ENCODE measurements at places on chromosomes 2 and 18. TPM values are rescaled to one million over a fixed set of nuclear protein-coding genes. Genes with fewer than 3 reads are reported as not detected.

DNA sequence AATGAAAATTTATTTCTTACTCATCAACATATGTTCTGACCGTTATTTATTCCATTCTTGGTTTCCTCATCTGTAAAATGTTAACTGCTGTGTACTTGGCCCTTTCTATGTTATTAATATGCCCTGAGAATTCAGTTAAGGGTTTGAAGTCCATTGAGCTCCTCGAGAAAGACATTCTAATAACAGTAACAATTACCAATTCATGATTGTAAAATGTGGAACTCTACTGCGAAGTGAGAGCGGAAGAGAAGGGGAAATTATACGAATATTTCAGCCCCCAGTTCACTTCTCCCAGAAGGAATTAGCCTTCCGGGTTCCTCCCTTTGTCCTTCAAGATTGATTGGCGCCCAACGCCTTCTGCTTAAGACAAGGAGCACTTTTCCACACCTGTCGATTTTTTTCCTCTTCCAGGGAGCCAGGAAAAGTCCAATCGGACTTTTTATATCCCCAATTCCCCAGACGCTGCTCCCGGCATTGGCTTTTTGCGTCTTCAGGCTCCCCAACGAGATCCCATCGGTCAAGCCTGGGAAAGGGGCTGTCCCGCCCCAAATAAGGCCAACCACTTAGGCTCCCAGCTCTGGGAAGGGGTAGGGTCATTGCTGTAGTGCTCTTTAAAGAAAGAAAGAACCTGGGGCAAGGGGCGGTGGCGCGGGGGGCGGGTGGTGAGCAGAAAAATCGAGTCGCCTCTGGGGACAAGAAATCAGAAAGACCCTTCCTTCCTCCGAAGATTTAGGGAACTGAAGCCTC, 1.6 kb downstream of the DSC2 start:
- no peaks in the 10 kb centered on the region for H3K36me3 ChIP-seq
- no peak for DNase-seq
- no peak overlapping the region for H3K4me3 ChIP-seq
- no peak overlapping the region for H3K27ac ChIP-seq

DNA sequence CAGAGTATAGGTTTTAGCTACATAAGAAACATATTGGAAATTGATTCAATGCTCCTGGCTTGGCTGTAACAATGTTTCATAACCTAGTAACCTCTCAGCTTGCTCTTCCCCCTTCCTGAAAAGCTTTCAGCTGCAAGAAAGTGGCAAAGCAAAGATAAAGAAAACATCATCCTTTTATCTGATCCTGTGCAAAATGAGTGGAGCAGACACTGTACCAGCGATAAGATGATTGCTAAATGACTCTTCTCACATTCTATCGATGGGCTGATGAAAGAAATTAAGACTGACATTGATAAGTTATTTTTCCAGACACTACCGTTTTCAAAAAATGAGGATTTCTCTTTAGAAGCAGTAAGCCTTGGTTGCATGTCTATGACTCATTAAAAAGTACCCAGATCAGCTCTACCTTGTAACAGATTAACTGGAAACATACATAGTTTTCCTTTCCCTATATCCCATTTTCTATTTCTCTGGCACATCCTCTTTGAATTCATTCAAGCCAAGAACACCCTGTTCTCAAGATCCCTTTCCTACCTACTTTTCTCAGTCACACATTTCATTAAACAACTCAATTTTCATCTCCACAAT, 87.1 kb upstream of the LYPD1 start:
- no peaks in the 10 kb centered on the region for H3K36me3 ChIP-seq
- no peak overlapping the region for H3K4me3 ChIP-seq
- H3K27ac ChIP-seq, result no peak overlapping the region
- no peak for DNase-seq

DNA sequence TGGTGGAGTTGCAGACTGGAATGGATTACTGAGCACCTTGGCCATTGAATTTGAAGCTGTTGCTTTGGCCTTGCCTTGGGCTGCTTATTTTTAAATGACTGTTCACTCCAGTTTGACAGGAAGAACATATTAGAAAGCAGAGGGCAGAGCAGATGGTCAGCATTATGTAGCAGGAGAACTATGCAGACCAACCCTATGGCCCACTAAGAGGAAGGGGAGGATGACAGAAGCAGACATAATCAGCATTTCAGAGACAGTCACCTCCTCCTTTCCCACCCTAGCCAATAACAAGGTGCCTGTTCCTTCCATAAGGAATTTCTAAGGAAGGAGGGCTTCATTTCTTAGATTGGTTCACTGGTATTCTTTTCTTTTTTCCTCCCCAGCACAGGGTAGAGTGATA, 2.4 kb downstream of the CHRNA1 start:
- H3K27ac ChIP-seq, result no peak overlapping the region
- no peak for DNase-seq
- no peak overlapping the region for H3K4me3 ChIP-seq
- peaks cover 12% of the 10 kb centered on the region for H3K27me3 ChIP-seq
- H3K4me1 ChIP-seq, result peaks cover 9% of the 10 kb centered on the region

The RMC1 gene
- 48.7 TPM for total RNA-seq

The MAP3K19 gene
- total RNA-seq, result not detected

The EGR4 gene
- total RNA-seq, result 0.15 TPM

GRCh38 chr2:118123561-118124232, 35.4 kb downstream of the INSIG2 start:
- DNase-seq, result no peak
- no peaks in the 10 kb centered on the region for H3K4me1 ChIP-seq
- H3K36me3 ChIP-seq, result no peaks in the 10 kb centered on the region
- no peak overlapping the region for H3K27ac ChIP-seq
- H3K27me3 ChIP-seq, result peaks cover 23% of the 10 kb centered on the region
- no peak overlapping the region for H3K4me3 ChIP-seq

- H3K27me3 ChIP-seq, result no peaks in the 10 kb centered on the region
- no peaks in the 10 kb centered on the region for H3K4me1 ChIP-seq
- H3K36me3 ChIP-seq, result no peaks in the 10 kb centered on the region
- H3K27ac ChIP-seq, result no peak overlapping the region
- H3K4me3 ChIP-seq, result no peak overlapping the region
Observed at GRCh38 chr18:37836071-37836970, 270.7 kb upstream of the CELF4 start.

DNA sequence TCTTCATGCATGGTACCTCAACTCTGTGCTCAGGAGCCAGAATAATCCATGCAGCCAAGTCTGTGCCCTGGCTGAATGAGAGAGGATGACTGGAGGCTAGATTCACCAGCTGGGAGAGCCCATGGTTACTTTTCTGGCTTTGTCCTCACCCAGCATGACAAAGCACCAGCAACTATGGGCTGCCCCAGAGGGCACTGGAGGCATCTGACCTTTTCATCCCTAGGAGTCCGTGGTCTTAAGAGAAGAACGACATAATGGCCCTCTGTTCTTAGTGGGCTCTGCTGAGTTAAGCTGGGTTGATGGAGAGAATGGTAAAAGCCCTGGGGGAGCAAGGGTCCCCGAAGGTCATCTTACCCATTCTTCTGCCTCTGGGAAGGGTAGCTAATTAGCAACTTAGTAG, 54.6 kb upstream of the TNP1 start:
- H3K4me3 ChIP-seq, result no peak overlapping the region
- H3K27ac ChIP-seq, result no peak overlapping the region
- peaks cover 4% of the 10 kb centered on the region for H3K27me3 ChIP-seq
- no peaks in the 10 kb centered on the region for H3K4me1 ChIP-seq
- no peaks in the 10 kb centered on the region for H3K36me3 ChIP-seq
- no peak for DNase-seq

The HEATR5B gene
- 15.2 TPM for total RNA-seq

GRCh38 chr2:95086017-95086416, 35.6 kb downstream of the MRPS5 start:
- DNase-seq, result no peak
- no peaks in the 10 kb centered on the region for H3K27me3 ChIP-seq
- peaks cover 42% of the 10 kb centered on the region for H3K36me3 ChIP-seq
- no peak overlapping the region for H3K27ac ChIP-seq

DNA sequence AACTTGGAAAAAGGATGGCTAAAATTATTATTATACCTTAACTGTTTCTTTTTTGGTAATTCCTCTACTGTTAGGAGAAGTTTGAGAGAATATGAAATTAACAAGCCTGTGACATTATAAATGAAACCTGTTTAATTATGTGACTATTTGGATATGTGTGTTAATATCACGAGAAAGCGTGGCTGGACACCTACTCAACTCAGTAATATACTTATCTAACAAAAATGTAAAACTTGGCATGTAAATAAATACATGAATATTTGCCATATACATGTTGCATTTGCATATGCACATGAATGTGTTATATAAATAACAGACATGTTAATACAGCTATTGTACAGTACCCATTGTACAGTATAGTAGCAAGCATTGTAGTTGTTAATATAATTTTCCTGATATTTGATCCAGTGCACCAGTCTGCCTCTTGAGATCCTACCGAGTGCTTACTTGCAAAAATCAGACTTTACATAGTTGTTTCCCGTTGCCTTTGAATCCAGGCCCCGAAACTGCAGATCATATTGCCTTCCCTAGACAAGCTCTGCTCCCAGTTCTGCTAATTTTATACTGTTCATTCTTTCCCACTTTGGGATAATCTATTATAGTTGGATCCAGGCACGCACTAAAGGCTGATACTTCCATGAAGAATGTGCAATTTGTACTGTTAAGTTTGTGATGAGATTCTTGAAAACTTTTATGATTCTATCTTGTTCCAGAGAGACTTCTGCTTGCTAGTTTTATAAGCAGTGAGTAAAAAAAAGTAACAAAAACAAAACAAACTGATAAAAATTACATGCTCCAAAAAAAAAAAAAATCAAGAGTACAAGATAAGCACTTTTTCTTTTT, 395.6 kb downstream of the ARHGAP15 start:
- H3K27ac ChIP-seq, result no peak overlapping the region
- peaks cover 46% of the 10 kb centered on the region for H3K36me3 ChIP-seq
- H3K4me1 ChIP-seq, result peaks cover 25% of the 10 kb centered on the region
- no peak for DNase-seq
- no peak overlapping the region for H3K4me3 ChIP-seq

DNA sequence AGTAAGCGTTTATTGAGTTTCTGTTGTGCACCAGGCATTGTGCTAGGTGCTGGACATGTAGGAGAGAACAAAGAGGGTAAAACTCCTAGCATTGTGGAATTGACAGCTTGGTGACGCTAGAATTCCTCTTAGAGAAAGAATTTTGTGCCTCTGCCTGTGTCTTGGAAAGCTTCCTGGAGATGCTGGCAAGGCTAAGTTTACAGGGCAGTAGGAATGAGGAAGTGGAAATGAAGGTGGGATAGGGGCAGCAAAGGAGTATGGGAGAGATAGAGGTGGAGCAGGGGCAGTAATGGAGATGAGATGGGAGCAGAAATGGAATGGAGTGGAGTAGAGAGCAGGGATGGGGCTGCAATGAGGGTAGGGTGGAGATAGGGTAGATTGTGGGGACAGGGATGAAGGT, 29.8 kb downstream of the GPR39 start:
- no peaks in the 10 kb centered on the region for H3K27me3 ChIP-seq
- no peak overlapping the region for H3K27ac ChIP-seq
- H3K4me1 ChIP-seq, result no peaks in the 10 kb centered on the region
- no peak overlapping the region for H3K4me3 ChIP-seq
- H3K36me3 ChIP-seq, result no peaks in the 10 kb centered on the region
- DNase-seq, result no peak

The ELOA2 gene
- total RNA-seq, result not detected

GRCh38 chr2:100820523-100821254, 750 bp downstream of the NPAS2 start:
- DNase-seq, result no peak
- H3K4me3 ChIP-seq, result no peak overlapping the region
- peaks cover 64% of the 10 kb centered on the region for H3K27me3 ChIP-seq
- no peak overlapping the region for H3K27ac ChIP-seq
- peaks cover 4% of the 10 kb centered on the region for H3K4me1 ChIP-seq

The INHA gene
- not detected for total RNA-seq

DNA sequence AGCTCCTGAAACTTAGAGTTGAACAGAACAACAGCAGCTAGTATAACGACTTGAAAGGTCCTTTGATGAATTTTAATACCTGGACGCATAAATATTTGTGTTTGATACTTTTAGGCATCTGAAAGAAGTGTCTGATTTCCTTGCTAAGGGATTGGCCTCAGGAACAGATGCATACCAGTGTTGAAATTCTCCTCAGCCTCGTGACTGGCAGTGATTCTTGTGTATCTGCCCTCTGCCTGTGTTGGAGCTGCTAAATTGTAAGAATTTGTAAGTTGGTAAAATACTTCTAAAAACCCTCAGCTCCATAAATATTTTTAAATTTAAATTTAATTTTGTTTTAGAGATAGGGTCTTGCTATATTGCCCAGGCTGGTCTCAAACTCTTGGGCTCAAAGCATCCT, 22.4 kb upstream of the SCYGR1 start:
- no peaks in the 10 kb centered on the region for H3K27me3 ChIP-seq
- H3K4me3 ChIP-seq, result no peak overlapping the region
- H3K36me3 ChIP-seq, result no peaks in the 10 kb centered on the region
- DNase-seq, result no peak
- H3K27ac ChIP-seq, result no peak overlapping the region
- H3K4me1 ChIP-seq, result peaks cover 36% of the 10 kb centered on the region

The IHH gene
- not detected for total RNA-seq

The ACTR2 gene
- 502 TPM for total RNA-seq

The CGREF1 gene
- total RNA-seq, result 1.1 TPM

The SNTG2 gene
- total RNA-seq, result 1.6 TPM

The UGT1A10 gene
- total RNA-seq, result not detected

DNA sequence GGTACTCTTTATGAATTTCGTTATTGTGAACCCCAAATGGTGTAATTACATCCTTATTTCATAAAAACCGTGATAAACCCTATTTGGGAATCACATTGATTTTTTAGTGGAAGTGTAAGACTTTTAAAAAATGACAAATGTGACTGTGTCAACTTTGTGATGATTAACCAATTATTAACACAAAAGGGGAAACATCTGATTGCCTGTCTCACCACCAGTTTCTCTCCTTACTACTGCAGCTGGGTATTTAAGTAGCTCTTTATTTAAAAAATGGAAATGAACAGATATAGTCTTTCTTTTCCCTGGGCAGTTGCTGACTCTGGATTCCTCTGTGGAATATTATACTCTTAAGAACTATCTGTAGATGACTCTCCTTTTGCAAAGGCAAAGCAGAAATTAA, 11.6 kb upstream of the RPE start:
- H3K36me3 ChIP-seq, result no peaks in the 10 kb centered on the region
- H3K27me3 ChIP-seq, result peaks cover 21% of the 10 kb centered on the region
- H3K4me1 ChIP-seq, result no peaks in the 10 kb centered on the region
- H3K4me3 ChIP-seq, result no peak overlapping the region
- DNase-seq, result no peak

The NTSR2 gene
- not detected for total RNA-seq

DNA sequence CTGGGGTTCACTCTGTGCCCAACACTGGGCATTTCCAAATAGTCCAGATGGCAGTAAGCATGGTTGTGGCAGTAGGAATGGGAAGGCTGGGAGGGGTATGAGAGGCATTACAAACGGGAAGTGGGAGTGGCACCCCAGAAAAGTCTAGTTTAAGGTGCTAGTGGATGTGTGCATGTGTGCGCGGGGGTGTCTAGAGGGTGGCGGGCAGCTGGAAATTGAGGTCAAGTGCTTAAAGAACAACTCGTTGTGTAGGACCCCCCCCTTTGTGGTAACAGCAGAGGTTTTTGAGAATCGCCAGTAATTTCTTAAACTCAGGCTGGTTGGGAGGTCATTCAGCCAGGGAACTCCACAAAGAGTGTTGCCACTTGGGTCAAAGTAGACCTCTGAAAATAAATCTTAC, 69.9 kb downstream of the RHBDD1 start:
- H3K4me3 ChIP-seq, result no peak overlapping the region
- H3K4me1 ChIP-seq, result peaks cover 39% of the 10 kb centered on the region
- no peak overlapping the region for H3K27ac ChIP-seq
- no peaks in the 10 kb centered on the region for H3K27me3 ChIP-seq
- peaks cover 15% of the 10 kb centered on the region for H3K36me3 ChIP-seq
